Heart right ventricle (tissue), 16 donors: ENCODE measurements at places on chromosomes 6 and 20. TPM values are rescaled to one million over a fixed set of nuclear protein-coding genes. Genes with fewer than 3 reads are reported as not detected.

Gene KIF25
- not detected for total RNA-seq

Gene BHLHE23
- not detected for total RNA-seq

Gene PRICKLE4
- 4.4 TPM for total RNA-seq

Gene CST2
- not detected for total RNA-seq

Gene ZNF322
- total RNA-seq = 13.3 TPM

DNA sequence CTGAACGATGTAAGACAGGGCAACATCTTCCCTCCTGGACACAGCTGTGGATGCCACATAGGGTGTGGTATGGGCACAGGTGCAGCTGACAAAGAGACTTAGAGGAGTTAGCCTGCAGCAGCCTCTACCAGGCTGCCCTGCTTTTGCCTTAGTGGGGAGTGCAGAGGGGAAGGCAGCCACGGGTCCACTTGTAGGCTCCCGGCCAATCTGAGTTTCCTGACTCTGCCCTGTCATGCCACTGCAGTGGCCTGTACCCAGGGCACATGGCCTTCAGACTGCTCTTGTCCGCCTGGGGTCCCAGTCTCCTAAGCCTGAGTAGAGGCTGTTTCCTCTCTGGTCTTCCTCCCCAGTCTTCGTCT, 17.1 kb upstream of the CST9L start:
- DNase-seq = no peak
- no peaks in the 10 kb centered on the region for H3K4me1 ChIP-seq
- no peak overlapping the region for H3K4me3 ChIP-seq
- no peaks in the 10 kb centered on the region for H3K27me3 ChIP-seq
- H3K27ac ChIP-seq = no peak overlapping the region
- H3K36me3 ChIP-seq = no peaks in the 10 kb centered on the region

DNA sequence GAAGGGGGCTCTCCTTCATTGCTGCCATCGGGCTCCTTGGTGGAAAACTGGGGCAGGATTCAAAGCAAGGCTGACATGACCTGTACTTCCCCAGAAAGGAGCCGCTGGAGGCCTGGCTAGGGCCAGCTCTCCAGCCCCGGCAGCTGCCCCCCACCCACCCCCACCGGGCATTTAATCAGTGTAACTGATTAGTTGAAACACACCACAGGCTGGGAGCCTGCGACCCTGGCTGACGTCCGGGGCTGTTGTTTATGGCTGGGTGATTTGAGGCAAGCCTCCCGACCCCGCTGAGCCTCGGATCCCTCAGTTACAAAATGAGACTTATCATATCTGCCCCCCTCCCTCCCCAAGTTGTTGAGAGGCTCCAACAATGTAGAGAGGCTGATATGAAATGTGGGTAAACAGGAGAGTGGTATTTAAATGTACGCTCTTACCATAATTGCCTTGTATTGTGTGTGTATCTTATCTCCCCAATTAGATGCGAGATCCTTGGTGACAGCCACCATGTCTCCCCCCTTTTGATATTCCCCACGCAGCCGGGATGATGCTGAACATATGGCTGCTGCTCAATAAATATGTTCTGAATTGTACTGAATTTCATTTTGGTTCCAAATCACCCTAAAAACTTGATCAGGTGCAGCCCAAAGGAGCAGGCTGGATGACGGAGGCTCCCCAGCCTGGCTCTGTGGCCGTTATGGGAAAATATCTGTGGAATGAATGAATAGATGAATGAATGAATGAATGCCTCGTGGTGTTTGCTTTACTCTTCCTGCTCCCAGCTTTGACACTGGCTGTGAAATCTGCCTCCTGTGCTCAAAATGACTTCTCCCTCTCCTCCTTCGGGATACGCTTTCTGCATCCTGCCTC, 31.8 kb upstream of the APCDD1L start:
- DNase-seq = no peak
- no peaks in the 10 kb centered on the region for H3K4me1 ChIP-seq
- peaks cover 17% of the 10 kb centered on the region for H3K27me3 ChIP-seq
- no peak overlapping the region for H3K27ac ChIP-seq

GRCh38 chr20:63941282-63942081, 14.7 kb downstream of the UCKL1 start:
- H3K27ac ChIP-seq = peak overlapping the region; percentile 1
- H3K4me1 ChIP-seq = peaks cover 36% of the 10 kb centered on the region
- H3K27me3 ChIP-seq = no peaks in the 10 kb centered on the region
- H3K36me3 ChIP-seq = peaks cover 85% of the 10 kb centered on the region
- H3K4me3 ChIP-seq = no peak overlapping the region

DNA sequence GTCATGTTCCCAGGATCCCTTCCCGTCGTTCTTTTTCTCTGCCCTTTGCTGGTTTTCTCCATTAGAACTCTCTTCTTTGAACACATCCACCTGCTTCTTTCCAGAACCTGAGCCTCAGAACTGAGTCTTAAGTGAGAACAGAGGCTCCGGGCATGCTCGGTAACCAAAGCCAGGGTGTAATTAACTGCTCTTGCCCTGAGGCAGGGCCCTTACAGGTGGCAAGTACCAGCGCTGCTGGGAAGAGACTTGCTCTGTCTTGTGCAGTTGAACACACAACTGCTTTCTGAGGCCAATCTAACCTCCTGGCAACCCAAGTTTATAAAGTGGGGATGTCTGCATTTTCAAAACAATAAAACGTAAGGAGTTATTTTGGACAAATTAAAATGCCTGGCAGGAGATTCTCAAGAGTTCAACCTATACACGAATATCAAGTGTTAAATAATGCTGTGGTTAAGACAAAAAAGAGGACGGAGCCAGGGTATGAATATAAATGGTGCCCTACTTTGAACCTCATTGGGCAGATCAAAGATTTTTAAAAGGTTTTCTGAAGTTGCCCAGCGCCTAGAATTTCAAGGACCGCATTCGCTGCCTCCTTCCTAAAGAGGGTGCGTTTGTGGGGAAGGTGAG, 12.4 kb upstream of the DEK start:
- no peaks in the 10 kb centered on the region for H3K36me3 ChIP-seq
- H3K27me3 ChIP-seq = peaks cover 66% of the 10 kb centered on the region
- H3K4me1 ChIP-seq = peaks cover 9% of the 10 kb centered on the region
- peak overlapping the region; percentile 55 for H3K4me3 ChIP-seq
- no peak overlapping the region for H3K27ac ChIP-seq

DNA sequence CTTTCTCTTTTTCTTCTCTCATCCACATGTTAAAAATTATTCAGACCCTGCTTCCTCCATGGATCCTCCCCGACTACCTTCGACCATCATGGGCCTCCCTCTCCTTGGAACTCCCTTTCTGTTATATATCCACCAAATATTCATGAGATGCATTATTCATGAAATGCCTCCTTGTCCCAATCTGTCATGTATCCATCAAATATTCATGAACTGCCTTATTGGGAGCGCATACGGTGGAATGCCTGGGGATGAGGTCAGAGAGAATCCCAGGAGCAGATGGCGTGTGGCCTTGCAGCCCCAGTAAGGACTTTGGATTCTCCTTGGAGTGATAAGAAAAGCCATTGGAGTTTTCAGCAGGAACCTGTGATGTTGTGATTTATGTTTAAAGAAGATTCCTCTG, 97.0 kb downstream of the NRN1 start:
- no peaks in the 10 kb centered on the region for H3K4me1 ChIP-seq
- no peak overlapping the region for H3K27ac ChIP-seq
- DNase-seq = no peak
- H3K27me3 ChIP-seq = no peaks in the 10 kb centered on the region

DNA sequence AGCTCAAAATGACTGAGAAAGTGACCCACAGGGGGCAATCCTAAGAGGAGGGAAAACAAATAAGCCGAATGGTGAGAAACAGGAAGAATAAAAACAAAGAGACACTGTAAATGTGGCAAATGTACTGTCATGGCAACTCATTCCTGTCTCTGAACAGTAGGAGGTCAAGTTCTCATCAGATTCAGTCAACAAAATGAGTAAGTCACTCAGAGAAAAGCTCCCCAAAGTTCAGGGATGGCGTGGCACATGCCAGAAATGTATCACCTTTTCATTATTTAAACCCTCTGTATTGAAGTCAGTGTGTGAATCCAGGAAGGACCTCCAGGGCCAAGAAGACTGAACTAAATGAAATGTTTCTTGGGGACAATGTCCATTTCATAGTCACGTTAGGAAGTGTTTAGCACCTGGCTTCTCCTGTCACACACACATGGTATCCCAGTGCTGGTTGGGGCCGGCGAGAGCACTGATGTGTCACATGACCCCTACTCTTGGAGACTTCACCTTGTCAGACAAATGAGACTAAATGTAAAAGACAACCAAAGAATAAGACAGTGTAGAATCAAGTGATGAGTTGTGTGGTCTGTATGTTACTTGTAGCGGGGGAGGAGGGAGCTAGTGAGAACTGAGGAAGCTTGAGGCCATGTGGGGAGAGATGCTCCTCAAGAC, 20.7 kb downstream of the CNR1 start:
- no peak overlapping the region for H3K4me3 ChIP-seq
- H3K27me3 ChIP-seq = no peaks in the 10 kb centered on the region
- H3K36me3 ChIP-seq = no peaks in the 10 kb centered on the region
- no peak for DNase-seq
- no peaks in the 10 kb centered on the region for H3K4me1 ChIP-seq
- no peak overlapping the region for H3K27ac ChIP-seq

DNA sequence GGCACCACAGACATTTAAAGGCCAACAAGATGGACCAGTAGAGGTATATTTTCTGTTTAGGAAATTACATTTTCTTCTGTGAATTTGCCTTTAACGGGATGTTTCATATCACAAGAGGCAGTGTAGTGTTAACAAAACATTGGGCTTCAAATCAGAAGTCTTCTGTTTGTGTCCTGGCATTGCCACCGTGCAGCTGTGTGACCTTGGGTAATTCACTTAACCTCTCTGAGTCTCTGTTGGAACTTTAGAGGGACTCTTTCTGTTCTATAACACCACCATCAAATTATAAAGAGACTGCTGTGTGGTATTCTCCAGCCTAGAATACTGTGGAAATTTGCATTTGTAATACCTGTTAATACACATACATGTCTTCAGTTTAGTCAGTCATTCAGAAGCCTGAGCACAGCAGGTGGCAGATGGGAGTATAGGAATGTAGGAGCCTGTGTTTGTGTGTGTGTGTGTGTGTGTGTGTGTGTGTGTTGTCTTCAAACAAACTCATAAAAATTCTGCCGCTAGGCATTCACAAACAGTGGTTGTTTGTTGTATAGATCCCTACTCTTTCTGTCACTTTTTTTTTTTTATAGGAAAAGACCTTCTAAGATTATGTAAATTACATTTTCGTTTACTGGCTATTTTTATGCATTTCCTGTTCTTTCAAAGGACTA, 22.6 kb downstream of the UST start:
- H3K27me3 ChIP-seq = no peaks in the 10 kb centered on the region
- DNase-seq = no peak
- H3K36me3 ChIP-seq = no peaks in the 10 kb centered on the region

DNA sequence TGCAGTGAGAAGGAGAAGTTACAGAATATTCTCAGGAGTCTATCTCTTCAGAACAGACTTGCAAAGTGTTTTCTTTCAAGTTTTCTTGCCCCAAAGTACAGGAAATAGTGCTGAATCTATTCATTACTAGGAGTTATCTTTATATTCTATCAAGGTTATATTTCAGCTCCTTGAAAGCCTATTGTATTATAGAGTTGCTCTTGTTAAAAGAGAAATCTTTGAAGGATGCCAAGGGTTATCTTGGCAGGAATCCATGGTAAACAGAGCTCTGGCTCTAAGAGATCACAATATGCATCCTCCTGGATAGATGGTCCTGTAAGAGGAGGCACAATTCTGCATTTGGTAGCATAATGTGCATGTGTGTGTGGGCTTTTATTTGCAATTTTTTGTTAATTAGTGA, 21.2 kb upstream of the SNRPB2 start:
- no peaks in the 10 kb centered on the region for H3K27me3 ChIP-seq
- H3K4me3 ChIP-seq = no peak overlapping the region
- no peak overlapping the region for H3K27ac ChIP-seq

DNA sequence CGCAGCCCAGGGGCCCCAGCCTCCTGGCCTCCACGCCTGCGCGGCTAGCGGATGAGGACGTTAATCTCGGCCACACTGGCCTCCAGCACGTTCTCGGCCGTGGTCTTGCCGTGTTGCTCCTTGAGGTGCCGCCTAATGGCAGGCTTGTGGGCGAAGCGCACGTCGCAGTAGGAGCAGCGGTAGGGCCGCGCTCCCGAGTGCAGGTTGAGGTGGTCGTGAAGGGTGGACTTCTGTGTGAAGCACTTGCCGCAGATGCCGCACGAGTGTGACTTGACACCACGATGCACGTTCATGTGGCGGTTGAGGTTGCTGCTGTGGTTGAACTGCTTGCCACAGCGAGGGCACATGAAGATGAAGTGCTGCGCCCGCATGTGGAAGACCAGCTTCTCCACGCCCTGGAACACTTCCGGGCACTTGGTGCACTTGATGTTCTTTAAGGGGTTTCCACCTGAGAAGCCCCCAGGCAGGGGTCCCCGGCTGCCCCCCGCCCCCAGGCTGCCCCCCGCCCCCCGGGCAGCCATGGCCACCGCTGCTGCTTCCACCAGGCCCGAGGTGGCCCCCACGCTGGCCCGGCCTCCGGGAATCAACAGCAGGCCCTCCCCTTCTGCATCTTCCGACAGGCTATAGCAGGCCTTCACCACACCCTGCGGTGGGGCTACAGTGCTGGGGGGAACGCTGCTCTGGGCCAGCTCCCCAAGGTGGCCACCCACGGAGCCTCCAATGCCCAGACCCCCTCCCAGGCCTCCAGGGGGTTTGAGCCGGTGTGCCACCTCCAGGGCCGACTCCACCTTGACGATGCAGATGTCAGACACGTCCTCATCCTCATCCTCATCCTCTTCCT, 1.8 kb downstream of the ZBTB12 start:
- peaks cover 15% of the 10 kb centered on the region for H3K4me1 ChIP-seq
- H3K27ac ChIP-seq = no peak overlapping the region
- no peak for DNase-seq
- no peak overlapping the region for H3K4me3 ChIP-seq
- H3K27me3 ChIP-seq = no peaks in the 10 kb centered on the region

DNA sequence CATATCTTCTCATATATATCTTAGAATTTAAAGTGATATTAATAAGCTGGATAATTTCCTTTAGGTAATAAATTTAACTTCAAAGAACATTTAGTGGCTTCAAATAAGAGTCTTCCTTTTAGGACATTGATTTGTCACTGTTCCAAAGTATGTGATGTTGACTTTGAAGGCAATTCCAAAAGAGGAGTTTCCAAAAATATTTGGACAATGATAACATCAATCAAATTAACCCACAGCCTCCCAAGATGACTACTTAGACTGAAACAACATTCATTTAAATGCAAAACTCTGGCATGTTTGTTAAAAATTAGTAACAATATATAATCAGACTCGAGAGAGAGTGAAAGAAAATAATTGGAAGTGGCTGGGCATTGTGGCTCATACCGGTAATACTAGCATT, 211.1 kb downstream of the OGFRL1 start:
- no peak overlapping the region for H3K4me3 ChIP-seq
- no peak for DNase-seq
- H3K4me1 ChIP-seq = peaks cover 16% of the 10 kb centered on the region

DNA sequence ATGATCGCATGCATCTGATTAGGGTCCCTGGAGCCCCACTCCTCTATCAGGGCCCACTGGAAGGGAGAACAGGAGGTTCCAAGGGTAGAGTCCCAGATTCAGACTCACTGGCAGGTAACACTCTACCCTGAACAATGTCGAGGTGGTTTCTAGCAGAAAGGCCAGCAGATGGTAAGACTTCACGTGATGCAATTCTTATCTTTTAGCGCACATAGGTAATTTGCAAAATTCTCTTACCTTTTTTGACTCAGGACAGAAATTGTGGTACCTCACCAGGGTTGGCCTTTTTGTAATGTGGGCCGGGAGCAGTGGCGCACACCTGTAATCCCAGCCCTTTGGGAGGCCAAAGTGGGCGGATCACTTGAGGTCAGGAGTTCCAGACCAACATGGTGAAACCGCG, 228.1 kb upstream of the JARID2 start:
- H3K27me3 ChIP-seq = no peaks in the 10 kb centered on the region
- no peaks in the 10 kb centered on the region for H3K4me1 ChIP-seq
- H3K36me3 ChIP-seq = no peaks in the 10 kb centered on the region
- no peak for DNase-seq
- H3K4me3 ChIP-seq = no peak overlapping the region
